ENCODE measurements at places on chromosomes 5 and 9.

GRCh38 chr9:2126331-2126803, 111.2 kb downstream of the SMARCA2 start:
- no peak for DNase-seq

DNA sequence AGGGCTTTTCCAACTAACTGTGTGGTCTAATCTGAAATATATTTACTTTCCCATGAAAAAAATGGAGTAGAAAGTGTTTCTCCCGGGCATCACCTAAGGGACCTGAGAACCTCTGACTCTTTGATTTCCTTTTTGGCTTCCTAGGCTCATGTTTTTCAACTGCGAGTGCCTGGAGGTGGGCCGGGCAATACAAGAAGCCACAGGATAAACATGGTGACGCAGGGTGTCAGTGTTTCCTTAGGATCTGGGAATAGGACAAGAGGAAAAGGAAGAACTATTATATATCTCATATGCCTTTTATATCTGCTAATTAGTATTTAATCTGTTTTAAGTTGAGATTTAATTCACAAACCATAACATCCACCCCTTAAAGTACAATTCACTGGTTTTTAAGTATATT, 11.4 kb upstream of the LECT2 start:
- DNase-seq = no peak

GRCh38 chr5:113118765-113119164, 142.2 kb downstream of the DCP2 start:
- no peak for DNase-seq

- DNase-seq = no peak
Measured at GRCh38 chr9:7363777-7364477, 435.7 kb downstream of the DMAC1 start.

GRCh38 chr5:3348576-3349535, 246.8 kb upstream of the IRX1 start:
- DNase-seq = no peak

GRCh38 chr5:173497685-173498084, 118.8 kb downstream of the BOD1 start:
- DNase-seq = no peak

- DNase-seq = no peak
Measured at GRCh38 chr5:30502277-30502676, 691.2 kb upstream of the CDH6 start.

- DNase-seq = peak; percentile 33
Measured at GRCh38 chr9:95167998-95168397, 149.5 kb downstream of the FANCC start.

DNA sequence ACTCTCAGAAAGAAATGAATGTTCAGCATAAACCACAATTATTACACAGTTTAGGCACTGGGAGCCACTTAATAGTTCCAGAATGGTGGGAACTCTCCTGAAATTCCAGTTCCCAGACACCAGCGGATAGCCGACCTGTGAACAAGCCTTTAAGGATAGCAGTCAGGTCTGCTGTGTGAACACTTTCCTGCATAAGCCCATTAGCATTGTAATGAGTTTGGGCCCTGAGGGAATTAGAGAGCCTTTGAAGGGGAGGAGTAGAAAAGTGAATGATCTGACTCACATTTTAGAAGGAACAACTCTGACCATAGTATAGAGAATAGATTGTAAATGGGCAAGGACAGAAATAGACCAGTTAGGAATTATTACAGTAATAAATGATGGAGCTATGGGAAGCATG, 189.1 kb downstream of the ADGRV1 start:
- DNase-seq = no peak

DNA sequence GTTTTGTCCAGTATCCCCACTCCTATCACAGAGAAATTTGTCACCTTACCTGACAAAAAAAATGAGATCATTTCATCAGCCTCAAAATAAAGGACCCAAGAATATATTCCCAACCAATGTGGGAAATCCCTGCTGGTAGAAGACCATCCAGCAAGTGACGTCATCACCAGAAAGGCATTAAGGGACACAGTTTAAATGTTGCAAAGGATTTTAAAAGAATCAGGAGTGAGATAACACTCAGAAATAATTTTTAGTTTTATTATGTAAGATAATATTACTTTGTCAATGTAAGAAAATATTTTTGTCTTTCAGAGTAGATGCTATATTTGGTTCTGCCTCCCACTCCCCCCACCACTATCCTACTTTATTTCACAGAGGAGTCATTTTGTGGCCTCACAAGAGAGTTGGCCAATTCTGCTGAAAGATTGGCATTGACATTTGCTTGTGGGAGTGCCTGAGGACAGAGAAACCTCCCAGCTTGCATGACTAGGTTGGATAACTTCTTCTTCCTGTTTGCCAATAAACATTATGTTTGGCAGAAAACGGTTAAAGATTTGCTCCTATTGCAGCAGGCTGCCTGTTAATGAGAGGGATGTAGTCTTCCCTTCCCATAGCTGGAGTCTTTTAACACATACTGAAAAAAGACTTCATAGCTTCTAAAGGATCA, 288.6 kb upstream of the DAB2 start:
- no peak for DNase-seq

DNA sequence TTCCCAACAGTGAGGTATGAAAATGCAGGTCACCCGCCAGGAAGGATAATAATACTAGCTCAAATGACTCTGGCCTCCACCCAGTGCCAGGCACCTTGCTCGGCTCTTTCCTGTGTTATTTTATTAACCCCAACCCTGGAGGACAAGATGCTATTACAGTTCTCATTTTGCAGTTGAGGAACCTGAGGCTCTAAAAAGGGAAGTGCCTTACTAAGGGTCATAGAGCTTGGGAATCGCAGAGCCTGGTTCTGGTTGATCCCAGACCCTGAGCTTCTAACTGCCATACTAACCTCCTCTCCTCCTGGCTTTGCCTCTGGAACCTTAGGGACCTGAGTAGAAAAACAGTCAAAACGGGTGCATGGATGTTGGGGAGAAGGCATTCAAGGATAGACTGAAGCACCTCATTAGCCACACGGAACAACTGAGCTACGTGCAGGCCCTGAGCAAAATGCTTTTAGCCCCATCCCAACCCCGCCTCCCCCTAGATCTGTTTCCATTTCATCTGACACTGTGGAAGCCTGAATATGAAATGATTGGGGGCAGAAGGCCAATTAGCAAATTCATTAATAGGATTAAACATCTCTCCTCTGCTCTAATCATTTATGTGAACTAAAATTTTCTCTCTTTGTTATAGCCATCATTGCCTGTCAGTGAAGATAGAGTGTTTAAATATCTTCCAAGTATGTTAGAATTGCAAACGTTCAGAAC, 7.9 kb downstream of the KCNIP1 start:
- no peak for DNase-seq

GRCh38 chr5:179772351-179772750, 21.4 kb upstream of the LTC4S start:
- no peak for DNase-seq

GRCh38 chr5:106086352-106086751, 1584.4 kb downstream of the EFNA5 start:
- DNase-seq = no peak

DNA sequence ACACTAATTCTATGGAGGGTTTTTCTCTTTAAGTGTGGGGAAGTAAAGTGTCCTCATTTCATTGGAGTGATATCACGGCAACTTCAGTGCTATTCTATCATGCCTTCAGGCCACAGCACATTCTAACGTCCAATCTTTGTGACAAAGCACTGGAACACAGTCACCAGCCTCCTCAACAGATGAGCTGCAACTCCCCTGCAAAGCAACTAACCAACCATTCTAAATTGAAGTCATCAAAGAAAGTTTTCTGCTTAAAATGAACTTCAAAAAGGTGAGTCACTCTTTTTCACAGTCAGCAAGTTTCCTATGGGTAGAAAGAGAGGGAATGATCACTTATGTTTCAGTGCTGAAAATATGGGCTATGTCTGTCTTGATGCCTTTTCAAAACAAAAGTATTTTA, 190.8 kb downstream of the ELAVL2 start:
- DNase-seq = no peak

DNA sequence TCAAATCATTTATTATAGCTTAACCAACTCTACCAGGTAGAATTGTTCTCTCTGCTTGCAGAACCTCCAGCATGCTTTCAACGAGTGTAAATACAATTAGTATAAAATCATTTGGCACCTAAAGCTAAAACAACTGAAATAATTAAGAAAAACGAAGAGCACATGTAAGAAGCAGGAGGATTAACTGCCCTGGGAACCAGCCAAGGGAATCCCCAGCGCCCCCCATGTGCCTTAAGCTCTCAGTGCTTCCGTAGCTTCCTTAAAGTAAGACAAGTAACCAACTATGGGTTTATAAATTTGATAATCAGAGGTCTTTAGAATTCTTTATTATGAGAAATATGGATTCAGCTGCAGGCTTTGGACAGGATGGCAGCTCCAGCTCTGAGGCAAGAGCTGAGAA, 402.4 kb downstream of the RAB3C start:
- DNase-seq = no peak

DNA sequence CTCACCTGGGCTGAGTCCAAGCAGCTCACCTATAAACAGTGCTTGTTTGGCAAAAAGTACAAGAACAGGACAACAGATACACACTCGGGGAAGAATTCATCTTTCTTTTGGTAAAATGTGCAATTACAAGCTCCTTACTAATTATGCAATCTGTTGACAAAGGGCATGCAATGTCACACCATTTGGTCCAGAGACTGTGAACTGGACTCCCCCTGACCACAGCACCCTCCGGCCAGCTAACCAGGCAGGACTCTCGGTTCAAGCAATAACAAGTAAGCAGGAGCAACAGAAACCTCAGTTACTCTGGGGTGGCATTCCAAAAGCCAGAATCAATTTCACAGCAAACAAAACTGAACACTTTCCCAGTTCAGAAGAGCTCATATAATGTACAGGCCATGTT, 113.8 kb downstream of the GNAQ start:
- no peak for DNase-seq

DNA sequence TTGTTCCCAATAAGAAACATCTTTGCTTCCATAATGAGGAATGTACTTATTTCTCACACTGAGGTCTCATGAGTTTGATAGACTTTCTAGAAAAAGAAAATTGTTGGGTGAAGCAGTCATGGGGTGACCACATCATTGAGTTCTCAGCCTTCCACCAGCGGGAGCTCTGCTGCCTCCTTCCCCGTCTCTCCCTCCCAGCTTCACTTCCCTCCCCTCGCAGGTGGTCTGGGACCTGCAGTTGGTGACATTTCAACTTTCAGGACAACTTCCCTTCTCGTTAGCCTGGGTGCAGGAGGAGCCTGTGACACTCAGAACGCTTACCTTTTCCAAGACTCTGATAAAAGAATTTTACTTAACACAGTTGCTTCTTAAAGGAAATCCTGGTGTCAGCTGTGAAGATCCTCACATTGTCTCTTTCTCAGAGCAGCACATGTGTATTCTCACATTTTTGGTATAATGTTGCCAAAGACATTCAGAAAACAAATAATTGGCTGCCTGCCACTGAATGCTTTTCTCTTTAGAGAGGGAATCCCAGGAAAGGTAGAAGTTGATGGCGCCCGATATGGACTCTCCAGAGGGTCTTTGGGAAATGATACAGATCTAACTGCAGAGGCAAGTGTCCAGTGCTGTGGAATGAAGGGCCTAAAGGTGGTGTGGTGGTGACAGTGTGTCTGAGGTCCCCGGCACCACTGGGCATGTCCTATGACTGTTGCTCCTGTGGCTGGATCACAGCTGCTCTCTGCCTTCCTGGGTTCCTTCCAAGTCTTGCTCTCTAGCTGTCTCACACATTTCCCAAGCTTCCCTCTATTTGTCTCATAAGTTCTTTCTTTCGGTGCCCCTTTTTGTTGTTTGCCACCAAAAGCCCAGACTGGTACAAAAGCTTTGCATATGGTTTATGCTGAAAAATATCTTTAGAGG, 238.1 kb downstream of the GAS1 start:
- DNase-seq = no peak
